ENCODE measurements at places on chromosomes 3 and 15. TPM values are rescaled to one million over a fixed set of nuclear protein-coding genes. Genes with fewer than 3 reads are reported as not detected.

The TM4SF4 gene
- polyA plus RNA-seq = not detected

DNA sequence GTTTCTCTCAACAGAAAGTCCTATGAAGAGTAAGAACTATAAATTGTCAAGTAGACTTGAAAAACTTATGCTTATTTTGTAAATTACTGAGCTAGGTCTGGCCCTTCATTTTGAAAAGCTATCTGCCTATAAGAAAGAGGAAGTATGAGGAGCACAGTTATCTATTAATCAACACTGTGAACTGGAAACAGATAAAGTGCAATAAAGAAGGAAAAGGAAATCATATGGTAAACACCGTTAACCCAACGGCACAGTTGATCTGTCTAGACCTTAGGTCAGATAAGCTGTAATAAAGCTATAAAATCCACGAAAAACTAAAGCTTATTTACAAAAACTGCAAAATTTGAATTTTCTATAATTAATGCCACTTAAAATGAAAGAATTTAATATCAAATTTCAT lies 242.5 kb downstream of the ZBTB20 start:
- DNase-seq = no peak
- H3K4me3 ChIP-seq = no peak overlapping the region
- H3K27me3 ChIP-seq = no peaks in the 10 kb centered on the region
- peaks cover 35% of the 10 kb centered on the region for H3K4me1 ChIP-seq
- peaks cover 17% of the 10 kb centered on the region for H3K36me3 ChIP-seq

- H3K36me3 ChIP-seq = no peaks in the 10 kb centered on the region
- DNase-seq = no peak
- no peak overlapping the region for H3K4me3 ChIP-seq
- H3K4me1 ChIP-seq = no peaks in the 10 kb centered on the region
- H3K27me3 ChIP-seq = no peaks in the 10 kb centered on the region
Measured at GRCh38 chr3:151591441-151591840, 130.6 kb upstream of the IGSF10 start.

GRCh38 chr3:52202384-52203077 lies 4.6 kb downstream of the ALAS1 start:
- no peak overlapping the region for H3K27ac ChIP-seq
- peaks cover 38% of the 10 kb centered on the region for H3K4me1 ChIP-seq
- H3K36me3 ChIP-seq = peaks cover 13% of the 10 kb centered on the region

The SGO1 gene
- 13.0 TPM for polyA plus RNA-seq

DNA sequence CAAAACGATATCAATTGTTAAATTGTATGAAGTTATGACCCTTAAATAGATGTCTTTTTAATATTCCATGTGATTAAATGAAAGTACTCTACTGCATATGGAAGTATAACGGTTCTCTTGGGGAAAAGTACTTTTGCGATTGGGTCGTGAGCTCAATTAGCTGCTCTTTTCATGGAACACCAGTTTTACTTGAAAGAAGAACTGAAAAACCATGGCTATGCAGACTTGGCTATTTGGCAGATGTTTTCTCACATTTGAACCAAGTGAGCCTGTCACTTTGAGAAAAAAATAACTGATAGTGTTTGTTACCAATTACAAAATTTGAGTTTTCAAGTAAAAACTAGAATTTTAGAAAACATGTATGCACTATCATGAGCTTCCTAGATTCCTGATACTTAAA lies 5.9 kb upstream of the INAFM2 start:
- H3K36me3 ChIP-seq = no peaks in the 10 kb centered on the region
- no peak for DNase-seq
- H3K27me3 ChIP-seq = peaks cover 22% of the 10 kb centered on the region
- peaks cover 23% of the 10 kb centered on the region for H3K4me1 ChIP-seq

- no peaks in the 10 kb centered on the region for H3K4me1 ChIP-seq
- H3K27me3 ChIP-seq = no peaks in the 10 kb centered on the region
- no peak overlapping the region for H3K4me3 ChIP-seq
- no peaks in the 10 kb centered on the region for H3K36me3 ChIP-seq
- no peak overlapping the region for H3K27ac ChIP-seq
Measured at GRCh38 chr3:29772436-29772835, 491.6 kb downstream of the RBMS3 start.

DNA sequence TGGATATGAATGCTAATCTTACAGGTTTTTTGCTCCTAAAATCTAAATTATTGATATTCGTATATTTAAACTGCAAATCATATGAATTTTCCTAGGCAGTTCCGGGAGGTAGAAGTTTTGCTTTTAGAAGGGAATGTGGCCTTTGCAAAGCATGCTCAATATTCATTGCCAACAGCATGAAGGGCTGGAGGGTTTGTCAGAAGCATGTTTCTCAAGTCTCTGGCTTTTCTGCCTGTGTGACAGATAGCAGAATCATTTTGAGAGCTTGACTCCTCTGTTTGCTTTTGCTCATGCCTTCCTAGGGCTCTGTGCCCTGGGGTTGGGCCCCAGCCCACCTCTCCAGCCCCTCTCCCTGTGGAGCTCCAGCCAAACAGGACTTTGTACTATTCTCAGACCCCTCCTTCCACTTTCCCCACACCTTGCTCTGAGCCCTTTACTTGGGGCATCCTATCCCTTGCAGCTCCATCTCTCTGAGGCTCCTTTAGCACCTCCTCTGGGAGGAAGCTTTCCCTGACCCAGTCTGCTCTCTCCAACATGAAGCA lies 91.3 kb downstream of the ARNT2 start:
- H3K4me3 ChIP-seq = no peak overlapping the region
- no peak overlapping the region for H3K27ac ChIP-seq
- peaks cover 4% of the 10 kb centered on the region for H3K27me3 ChIP-seq

DNA sequence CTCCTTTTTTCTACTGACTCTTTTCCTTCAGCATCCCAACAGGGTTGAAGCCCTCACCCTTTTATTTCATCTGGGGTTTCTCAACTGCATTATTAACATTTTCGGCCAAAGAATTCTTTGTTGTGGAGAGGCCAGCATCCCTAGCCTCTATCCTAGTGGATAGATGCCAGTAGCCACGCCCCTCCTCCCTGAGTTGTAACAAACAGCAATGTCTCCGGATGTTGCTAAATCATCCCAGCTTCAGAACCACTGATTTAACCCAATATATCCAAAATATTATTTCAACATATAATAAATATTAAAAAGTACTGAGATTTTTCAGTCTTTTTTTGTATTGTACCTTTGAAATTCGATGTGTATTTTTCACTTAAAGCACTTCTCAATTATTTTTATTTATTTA lies 2.0 kb upstream of the RNF111 start:
- peaks cover 47% of the 10 kb centered on the region for H3K4me1 ChIP-seq
- H3K36me3 ChIP-seq = no peaks in the 10 kb centered on the region
- no peaks in the 10 kb centered on the region for H3K27me3 ChIP-seq

DNA sequence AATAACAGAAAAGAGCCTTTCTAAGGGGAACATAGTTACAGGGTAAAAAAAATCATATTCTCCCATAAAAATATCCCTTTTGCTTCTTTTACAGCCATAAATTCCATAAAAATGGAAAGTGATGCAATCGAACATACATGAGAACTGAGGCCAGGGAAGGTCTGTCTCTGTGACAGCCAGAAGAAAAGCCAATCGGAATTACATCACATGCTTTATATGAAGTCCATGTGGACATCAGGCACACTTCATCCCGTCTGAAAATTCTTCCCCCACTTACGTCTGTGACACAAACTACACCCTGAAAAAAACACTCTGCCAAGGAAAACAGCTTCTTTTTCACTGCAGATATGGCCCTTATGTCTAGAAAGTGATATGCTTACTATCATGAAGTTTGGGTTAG lies 323.5 kb downstream of the ERC2 start:
- DNase-seq = no peak
- no peaks in the 10 kb centered on the region for H3K36me3 ChIP-seq
- H3K27ac ChIP-seq = no peak overlapping the region
- H3K27me3 ChIP-seq = no peaks in the 10 kb centered on the region
- no peaks in the 10 kb centered on the region for H3K4me1 ChIP-seq

DNA sequence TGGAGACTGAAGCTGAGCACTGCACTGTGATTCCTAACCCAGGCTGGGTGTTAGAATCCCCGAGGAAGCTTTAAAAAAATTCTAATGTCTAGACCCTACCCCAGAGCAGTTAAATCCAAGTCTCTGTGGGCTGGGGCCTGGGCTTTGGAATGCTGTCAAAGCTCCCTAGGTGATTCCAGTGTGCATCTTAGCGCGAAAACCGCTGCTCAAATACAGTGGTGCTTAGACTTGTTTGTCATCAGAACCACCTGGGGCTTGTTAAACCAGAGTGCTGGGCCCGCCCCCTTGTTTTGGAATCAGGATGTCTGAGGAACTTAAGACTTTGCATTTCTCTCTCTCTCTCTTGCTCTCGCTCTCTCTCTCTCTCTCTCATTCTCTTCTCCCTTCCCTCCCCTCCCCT lies 20.7 kb downstream of the RHCG start:
- H3K27ac ChIP-seq = no peak overlapping the region
- peaks cover 49% of the 10 kb centered on the region for H3K27me3 ChIP-seq
- DNase-seq = no peak
- no peak overlapping the region for H3K4me3 ChIP-seq
- H3K4me1 ChIP-seq = peaks cover 5% of the 10 kb centered on the region
- H3K36me3 ChIP-seq = no peaks in the 10 kb centered on the region

The CMTM7 gene
- 84.3 TPM for polyA plus RNA-seq

The TGM5 gene
- polyA plus RNA-seq = not detected

DNA sequence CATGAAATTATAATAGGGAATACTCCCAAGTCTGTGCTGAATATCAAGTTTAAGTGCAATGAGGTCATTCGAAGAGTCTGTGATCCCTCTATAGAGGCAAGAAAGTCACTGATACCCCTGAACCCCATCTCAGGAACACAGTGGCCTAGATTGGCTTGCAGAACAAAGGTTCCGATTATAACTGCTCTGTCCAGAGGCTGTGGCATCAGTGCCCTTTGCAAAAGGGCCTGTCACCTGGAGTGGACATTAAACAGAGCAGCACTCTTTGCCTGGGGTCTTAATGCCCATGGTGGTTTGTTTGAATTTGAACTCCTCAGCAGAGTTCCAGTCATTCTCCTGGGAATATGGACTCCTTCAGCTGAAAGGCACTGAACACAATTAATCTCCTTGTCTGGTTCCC lies 93.9 kb upstream of the SLCO3A1 start:
- no peaks in the 10 kb centered on the region for H3K36me3 ChIP-seq

GRCh38 chr3:49785565-49786356 lies 581 bp downstream of the IP6K1 start:
- no peaks in the 10 kb centered on the region for H3K27me3 ChIP-seq
- peaks cover 29% of the 10 kb centered on the region for H3K4me1 ChIP-seq
- no peak for DNase-seq

Measured in naive B cell (primary cell).